AG08396 (cell line): ENCODE measurements at places on chromosomes 2 and 18.
A peak's percentile ranks its signal among the peaks of the same experiment; 100 is the strongest.

DNA sequence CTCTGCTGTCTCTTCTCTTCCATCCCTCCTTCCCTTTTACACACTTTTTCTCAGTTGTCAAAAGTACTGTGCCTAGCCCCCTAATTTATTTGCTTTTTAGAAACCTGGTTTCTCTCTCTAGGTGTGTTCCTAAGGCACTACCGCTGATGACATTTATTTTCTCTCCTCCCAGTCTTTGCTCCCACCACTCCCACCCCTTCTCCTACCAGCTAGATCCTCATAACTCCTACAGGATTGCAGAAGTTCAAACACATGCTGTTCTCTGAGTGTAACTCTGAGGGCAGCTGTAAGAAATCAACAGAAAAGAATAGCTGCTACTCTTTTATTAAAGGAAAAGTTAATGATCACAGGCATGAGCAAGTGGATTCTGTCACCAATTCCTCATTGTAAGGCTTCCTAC lies 22.3 kb upstream of the LRRTM1 start:
- DNase-seq: no peak

DNA sequence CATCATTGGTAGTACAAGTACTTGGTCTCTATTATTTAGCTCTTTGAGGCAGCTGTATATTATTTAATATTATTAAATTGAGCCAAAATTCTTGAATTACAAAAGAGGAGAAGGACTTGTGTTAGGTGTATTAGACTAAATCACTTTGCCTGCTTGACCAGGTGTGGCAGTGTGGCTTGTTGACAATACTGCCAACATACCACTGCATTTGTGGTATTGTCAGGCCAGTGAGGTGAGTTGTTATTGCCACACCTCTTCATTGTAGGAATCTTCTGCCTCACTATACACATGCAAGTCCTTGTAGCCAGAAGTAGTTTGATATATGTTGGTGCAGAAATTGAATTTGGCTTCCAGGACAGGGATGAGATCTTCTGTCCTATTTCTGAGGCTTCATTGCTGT lies 40.5 kb downstream of the CYP20A1 start:
- DNase-seq: no peak

DNA sequence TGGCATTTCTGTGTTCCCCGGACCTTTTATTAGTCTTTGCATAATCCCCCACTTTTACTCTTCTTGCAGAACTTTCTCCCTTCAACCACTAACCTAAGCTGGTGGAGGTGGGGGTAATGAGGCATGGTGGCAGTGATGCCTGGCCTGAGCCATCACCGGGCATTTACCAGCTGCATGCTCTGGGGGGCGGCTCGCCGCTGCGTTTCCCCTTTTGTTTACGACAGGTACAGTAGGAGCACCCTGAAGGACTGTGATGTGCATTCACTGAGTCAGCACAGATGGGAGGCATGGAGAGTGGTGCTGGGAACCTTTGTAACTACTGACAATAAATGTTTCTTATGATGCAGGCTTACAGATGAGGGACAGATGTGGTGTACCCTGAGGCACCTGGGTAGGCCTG lies 46.9 kb downstream of the PLEKHB2 start:
- DNase-seq: no peak

DNA sequence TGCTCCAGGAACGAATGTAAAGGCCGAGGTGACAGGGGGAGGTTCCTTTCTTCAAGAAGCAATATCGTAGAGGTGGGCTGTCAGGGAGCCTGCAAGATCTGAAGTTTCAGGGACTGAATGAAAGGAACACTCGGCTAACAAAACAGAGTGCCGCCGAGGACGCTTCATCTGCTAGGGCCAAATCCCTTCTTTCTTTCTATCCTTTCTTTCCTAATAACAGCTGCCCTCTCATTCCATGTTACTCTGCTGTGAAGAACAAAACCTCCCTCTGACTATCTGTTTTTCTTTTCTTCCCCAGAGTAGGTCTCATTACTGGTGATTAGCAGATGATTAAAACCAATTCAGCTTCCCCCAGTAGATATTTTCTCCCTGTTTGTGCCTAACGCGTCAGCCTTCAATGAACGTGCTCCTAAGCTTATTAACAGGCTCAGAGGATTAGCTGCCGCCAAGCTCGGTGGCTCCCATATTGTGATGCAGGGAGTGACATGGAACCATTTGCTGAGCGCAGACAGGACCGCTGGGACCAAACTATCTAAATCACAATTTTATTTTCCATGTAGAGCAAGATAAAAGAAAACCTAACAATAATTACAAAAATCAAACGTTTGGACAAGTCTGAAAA lies 414.6 kb downstream of the TMEM182 start:
- DNase-seq: no peak

GRCh38 chr2:121649149-121649595 lies at the start of gene CLASP1:
Gene CLASP1 (minus strand): TSS chr2:121649462. CDS start chr2:121605895, 43,567 bp downstream.
- peak; percentile 97 for DNase-seq

GRCh38 chr2:154097833-154098398 lies 226.2 kb downstream of the GALNT13 start:
- DNase-seq: no peak

DNA sequence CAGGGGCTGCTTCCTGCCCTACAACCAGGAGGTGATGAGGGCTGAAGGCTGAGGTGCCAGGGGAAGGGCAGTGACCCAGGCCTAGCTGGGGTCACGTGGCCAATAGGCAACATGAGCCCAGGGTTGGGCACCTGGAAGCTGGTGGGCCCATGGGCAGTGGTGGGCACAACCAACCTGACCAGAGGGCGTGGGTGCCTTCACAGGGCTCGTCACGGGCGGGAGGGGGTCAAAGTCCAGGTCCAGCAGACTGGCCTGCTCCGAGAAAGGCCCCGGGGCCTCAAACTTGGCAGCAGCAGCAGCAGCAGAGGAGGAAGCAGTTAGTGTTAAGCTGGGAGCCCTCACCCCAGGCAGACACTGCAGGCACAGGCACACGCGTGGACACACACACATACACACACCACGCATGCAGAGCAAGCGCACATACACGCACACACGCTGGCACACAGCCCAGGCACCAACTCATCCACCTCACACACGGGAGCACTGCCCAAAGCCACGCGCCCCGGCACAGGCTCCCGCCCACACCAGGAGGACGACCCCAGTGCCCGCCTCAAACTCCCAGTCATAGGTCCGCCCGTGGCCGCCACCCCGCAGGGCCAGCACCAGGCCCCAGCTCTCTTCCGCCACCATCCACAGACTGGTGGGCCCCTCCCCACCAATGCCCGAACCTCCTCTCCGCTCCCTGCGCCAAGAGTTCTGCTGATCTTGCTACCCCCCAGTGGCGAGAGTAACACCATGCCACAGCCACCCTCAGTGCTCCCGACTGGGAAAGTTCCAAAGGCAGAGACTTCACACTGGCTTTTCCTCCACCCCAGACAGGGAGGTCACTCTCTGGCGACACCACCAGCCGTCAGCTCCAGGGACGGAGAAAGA lies 53.0 kb downstream of the BIN1 start:
- no peak for DNase-seq

DNA sequence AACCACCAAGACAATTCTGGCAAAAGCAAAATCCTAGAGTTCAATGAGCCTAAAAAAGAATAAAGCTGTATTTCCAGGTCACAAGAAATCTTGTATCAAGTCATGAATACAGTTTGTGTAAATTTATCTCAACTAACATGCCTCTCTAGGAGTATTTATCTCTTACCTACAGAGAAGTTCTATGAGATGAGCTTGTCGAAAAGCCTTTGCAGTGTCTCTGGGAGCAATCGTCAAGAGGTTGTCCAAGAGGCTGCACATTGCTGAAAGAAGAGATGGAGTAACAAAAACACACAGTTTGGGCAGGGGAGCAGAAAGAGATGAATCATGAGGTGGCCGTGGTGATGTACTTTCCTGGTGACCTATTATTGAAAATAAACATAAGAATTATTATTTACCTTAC lies 112.0 kb upstream of the CD226 start:
- no peak for DNase-seq

- no peak for DNase-seq
Measured at GRCh38 chr2:96326990-96327820, 2.1 kb downstream of the ITPRIPL1 start.

GRCh38 chr2:54657664-54658083 lies 65.8 kb upstream of the EML6 start:
- no peak for DNase-seq

DNA sequence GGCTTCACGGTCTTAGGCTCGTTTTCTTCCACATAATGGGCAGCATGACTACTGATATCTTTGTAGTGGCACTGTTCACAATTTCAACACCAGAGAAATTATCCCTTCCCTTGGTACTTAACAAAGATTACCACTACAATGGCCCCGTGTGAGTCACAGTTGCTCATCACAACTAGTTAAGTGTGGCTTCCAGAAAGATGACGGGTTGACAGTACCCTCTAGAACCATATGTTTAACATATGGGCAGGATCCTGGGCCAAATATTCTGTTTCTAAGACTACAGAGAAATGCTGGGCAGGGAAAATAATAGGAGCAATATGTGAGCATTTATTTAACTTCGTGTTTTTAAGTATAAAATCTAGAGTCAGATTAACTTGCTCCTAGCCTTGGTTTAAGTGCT lies 780.1 kb upstream of the LINC00305 start:
- DNase-seq: no peak

DNA sequence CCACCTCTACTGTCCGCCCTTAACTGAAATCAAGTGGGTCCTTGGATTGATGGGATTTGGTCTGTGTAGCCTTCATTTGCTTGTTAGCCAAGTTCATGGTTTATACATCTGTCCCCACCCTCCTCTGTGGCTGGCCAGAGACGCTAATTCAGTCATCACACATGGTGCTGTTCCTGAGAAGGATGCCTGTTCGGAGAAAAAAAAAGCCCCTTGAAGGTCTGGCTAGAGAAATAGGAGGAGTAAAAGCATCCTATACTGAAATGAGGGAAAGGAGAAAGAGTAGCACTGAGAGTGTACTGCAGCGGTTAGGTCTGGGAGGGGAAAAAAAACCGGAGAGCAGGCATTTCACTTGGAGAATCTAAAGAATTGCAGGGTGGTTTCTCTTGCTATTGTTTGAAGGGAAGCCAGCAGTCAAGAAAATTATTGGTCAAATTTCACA lies 180.6 kb upstream of the EPAS1 start:
- no peak for DNase-seq

DNA sequence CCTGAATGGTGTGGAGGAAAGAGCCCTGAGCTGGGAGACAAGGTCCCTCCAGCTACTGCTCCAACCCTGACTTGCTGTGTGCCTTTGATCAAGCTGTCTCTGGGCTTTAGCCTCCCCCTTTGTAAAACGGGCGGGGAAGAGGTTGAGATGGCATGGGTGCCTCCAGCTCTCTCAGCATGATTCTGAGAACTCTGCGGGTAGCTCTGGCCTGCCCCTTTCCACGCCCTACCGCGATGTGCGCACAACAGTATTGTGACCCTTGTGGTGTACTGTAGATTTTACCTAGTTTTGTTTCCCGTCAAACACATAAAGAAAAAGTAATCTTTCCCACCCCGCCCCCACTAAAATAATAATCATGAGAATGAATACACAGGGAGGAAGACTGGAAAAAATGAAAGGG lies 5.3 kb downstream of the CD8A start:
- DNase-seq: no peak

GRCh38 chr2:238203973-238204683 lies 633 bp upstream of the ILKAP start:
- DNase-seq: no peak
